Ascending aorta (tissue), 2 donors: ENCODE measurements at places on chromosomes 3 and 15.

- H3K4me1 ChIP-seq: no peaks in the 10 kb centered on the region
- DNase-seq: no peak
- H3K27ac ChIP-seq: no peak overlapping the region
- peaks cover 21% of the 10 kb centered on the region for H3K36me3 ChIP-seq
Observed at GRCh38 chr3:131494706-131495105, 8.1 kb downstream of the MRPL3 start.

GRCh38 chr3:156533205-156533604, 21.7 kb downstream of the SSR3 start:
- no peak for DNase-seq
- H3K4me3 ChIP-seq: no peak overlapping the region
- H3K27me3 ChIP-seq: no peaks in the 10 kb centered on the region
- H3K27ac ChIP-seq: peak overlapping the region; percentile 2

DNA sequence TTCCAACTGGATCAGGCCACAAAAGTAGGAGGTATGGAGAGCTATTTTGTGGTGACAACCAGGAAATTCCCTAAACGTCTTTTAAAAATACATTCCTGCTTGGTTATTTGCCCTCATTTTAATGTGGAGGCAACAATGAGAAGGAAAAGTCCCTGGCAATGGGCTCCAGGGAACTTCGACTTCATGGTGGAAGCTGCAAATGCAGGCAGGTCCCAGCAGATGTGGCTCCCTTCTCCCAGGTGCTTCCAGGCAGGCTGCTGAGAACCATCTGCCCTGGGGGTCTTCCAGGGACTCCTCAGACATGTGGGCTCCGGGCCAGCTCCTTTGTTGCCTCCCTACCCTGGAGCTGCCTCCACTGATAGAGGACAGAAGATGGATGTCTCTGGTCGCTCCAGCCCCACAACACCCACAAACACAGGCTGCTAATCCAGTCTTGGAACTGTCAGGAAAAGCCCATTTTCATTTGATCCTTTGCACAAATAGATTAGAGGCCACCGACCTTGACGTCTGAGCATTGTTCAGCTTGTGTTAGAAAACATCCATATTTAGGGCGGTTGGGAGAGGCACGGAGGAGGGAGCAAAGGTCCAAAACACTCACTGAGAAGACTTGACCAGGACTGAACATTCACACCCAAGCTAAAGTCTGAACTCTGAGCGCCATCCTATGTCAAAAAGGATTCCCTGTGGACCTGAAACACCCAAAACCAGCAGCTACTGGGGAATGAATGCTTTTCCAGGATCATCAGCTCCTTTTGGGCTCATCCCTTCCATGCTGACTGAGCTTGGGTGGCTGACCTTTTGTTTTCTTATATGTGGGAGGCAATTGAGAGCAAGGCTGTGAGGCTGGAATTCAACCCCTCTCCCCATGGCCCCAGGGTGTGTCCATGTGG, 30.2 kb upstream of the SLCO2A1 start:
- H3K27ac ChIP-seq: no peak overlapping the region
- no peaks in the 10 kb centered on the region for H3K36me3 ChIP-seq
- H3K27me3 ChIP-seq: no peaks in the 10 kb centered on the region
- H3K4me3 ChIP-seq: no peak overlapping the region
- no peak for DNase-seq
- H3K4me1 ChIP-seq: no peaks in the 10 kb centered on the region

DNA sequence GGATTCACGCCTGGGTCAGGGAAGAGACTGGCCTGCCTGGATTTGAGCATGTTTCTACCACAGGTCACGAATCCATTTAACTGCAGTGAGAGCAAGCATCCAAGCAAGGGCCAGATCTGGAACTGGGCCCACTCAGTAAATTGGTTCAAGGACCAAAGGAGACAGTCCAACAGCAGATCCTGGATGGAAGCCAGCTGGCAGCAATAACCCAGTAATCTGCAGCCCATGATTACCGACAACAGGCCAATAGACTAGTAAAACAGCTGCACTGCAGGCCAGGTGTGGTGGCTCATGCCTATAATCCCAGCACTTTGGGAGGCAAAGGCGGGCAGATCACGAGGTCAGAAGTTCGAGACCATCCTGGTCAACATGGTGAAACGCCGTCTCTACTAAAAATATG, 11.8 kb downstream of the SAMD7 start:
- no peaks in the 10 kb centered on the region for H3K36me3 ChIP-seq
- no peak for DNase-seq

- H3K4me3 ChIP-seq: no peak overlapping the region
- no peaks in the 10 kb centered on the region for H3K36me3 ChIP-seq
- DNase-seq: no peak
- H3K4me1 ChIP-seq: no peaks in the 10 kb centered on the region
- H3K27me3 ChIP-seq: no peaks in the 10 kb centered on the region
Observed at GRCh38 chr3:107690522-107691138, 167.9 kb downstream of the BBX start.

- H3K36me3 ChIP-seq: no peaks in the 10 kb centered on the region
- no peaks in the 10 kb centered on the region for H3K4me1 ChIP-seq
- H3K27ac ChIP-seq: no peak overlapping the region
- no peak overlapping the region for H3K4me3 ChIP-seq
- DNase-seq: no peak
- no peaks in the 10 kb centered on the region for H3K27me3 ChIP-seq
Observed at GRCh38 chr3:29026959-29027358, 253.9 kb upstream of the RBMS3 start.

DNA sequence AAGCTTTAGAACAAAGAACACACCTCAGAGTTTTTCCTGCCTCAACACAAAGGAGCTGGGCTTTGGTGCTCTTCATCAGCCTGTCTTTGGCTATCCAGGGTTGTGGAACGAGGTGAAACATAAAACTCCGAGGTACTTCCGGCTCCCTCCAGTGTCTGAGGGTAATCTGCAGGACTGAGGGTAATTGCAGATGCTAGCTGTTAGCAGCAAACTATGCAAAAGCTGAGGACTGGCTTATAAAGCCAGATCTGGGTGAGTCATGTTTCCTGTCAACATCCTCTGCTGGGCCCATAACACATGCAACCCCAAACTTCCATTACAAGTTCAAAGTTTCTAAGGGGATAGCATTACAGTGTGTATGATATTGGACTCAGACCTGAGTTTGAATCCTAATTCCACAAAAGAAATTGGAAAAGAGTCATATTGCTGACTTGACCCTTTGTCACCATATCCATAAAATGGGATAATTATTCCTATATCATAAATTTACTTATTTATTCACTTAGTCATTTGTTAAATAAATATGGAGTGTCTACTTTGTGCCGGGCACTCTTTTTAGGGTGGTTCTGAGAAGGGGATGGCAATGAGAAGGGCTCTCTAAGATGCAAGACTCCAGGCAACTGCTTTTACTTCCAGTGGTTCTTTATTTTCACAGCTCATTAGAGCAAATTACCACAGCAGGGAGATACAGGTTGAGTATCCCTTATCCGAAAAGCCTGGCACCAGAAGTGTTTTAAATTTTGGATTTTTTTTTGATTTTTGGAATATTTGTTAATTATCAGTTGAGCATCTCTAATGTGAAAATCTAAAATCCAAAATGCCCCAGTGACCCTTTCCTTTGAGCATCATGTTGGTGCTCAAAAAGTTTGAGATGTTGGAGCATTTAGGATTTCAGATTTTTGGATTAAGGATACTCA, 9.5 kb upstream of the TRIM69 start:
- peak overlapping the region; percentile 18 for H3K4me3 ChIP-seq
- H3K4me1 ChIP-seq: peaks cover 21% of the 10 kb centered on the region
- no peak for DNase-seq
- no peaks in the 10 kb centered on the region for H3K27me3 ChIP-seq
- peak overlapping the region; percentile 65 for H3K27ac ChIP-seq

- H3K27me3 ChIP-seq: no peaks in the 10 kb centered on the region
- H3K27ac ChIP-seq: no peak overlapping the region
- no peak for DNase-seq
- H3K4me1 ChIP-seq: no peaks in the 10 kb centered on the region
Observed at GRCh38 chr3:113468539-113468938, 27.2 kb upstream of the CFAP44 start.

- peaks cover 14% of the 10 kb centered on the region for H3K4me1 ChIP-seq
- H3K4me3 ChIP-seq: no peak overlapping the region
- H3K36me3 ChIP-seq: no peaks in the 10 kb centered on the region
- no peaks in the 10 kb centered on the region for H3K27me3 ChIP-seq
- DNase-seq: no peak
Observed at GRCh38 chr15:51133140-51133765, 38.5 kb upstream of the TNFAIP8L3 start.

GRCh38 chr15:76169911-76170800, 110.4 kb downstream of the TMEM266 start:
- no peaks in the 10 kb centered on the region for H3K36me3 ChIP-seq
- no peak overlapping the region for H3K4me3 ChIP-seq
- no peaks in the 10 kb centered on the region for H3K4me1 ChIP-seq
- no peaks in the 10 kb centered on the region for H3K27me3 ChIP-seq
- no peak for DNase-seq

- DNase-seq: no peak
- no peak overlapping the region for H3K4me3 ChIP-seq
- peaks cover 35% of the 10 kb centered on the region for H3K36me3 ChIP-seq
Observed at GRCh38 chr3:49415931-49416601, 3.8 kb downstream of the TCTA start.

GRCh38 chr15:96075895-96076294, 254.6 kb upstream of the NR2F2 start:
- H3K27ac ChIP-seq: no peak overlapping the region
- no peaks in the 10 kb centered on the region for H3K27me3 ChIP-seq
- DNase-seq: no peak
- H3K36me3 ChIP-seq: no peaks in the 10 kb centered on the region
- H3K4me3 ChIP-seq: no peak overlapping the region

DNA sequence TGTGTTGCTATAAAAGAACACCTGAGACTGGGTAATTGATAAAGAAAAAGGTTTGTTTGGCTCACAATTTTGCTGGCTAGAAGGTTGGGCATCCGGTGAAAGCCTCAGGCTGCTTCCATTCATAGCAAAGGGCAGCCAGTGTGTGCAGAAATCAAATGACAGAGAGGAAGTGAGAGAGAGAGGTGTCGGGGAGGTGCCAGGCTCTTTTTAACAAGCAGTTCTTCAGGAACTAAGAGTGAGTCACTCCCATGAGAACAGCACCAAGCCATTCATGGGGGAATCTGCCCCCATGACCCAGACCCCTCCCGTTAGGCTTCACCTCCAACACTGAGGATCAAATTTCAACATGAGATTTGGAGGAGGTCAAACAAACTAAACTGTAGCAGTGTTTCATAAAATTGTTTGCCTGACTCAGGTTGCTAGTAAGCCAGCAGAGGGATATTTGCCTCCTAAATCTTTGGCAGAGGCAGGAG, 4.5 kb upstream of the PARP15 start:
- peaks cover 4% of the 10 kb centered on the region for H3K4me1 ChIP-seq
- no peaks in the 10 kb centered on the region for H3K27me3 ChIP-seq
- no peak overlapping the region for H3K27ac ChIP-seq
- no peak for DNase-seq
- H3K36me3 ChIP-seq: peaks cover 41% of the 10 kb centered on the region

GRCh38 chr3:172370419-172370818, 77.8 kb downstream of the GHSR start:
- no peaks in the 10 kb centered on the region for H3K4me1 ChIP-seq
- H3K27ac ChIP-seq: no peak overlapping the region
- H3K36me3 ChIP-seq: peaks cover 23% of the 10 kb centered on the region
- H3K27me3 ChIP-seq: no peaks in the 10 kb centered on the region
- H3K4me3 ChIP-seq: no peak overlapping the region
- DNase-seq: no peak

DNA sequence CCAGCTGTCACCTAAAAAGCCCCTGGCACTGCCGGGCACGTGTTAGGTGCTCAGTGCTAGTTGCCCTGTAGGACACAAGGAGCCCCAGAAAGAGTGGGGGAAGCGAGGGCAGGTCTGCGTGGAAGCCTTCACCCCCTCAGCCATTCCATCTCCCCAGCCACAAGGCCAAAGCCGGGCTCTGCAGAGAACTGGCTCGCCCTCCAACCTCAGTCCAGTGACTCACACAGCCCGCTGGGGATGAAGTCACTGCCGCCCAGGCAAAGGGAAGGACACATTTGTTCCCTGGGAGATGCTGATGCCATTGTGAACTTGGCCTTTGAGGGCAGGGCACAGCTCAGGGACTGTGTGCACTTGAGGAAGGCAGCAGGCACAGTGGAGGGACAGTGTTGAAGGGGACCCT, 48.1 kb downstream of the IQSEC1 start:
- H3K36me3 ChIP-seq: no peaks in the 10 kb centered on the region
- H3K27ac ChIP-seq: peak overlapping the region; percentile 77
- peaks cover 33% of the 10 kb centered on the region for H3K4me1 ChIP-seq
- no peak overlapping the region for H3K4me3 ChIP-seq

- no peaks in the 10 kb centered on the region for H3K27me3 ChIP-seq
- DNase-seq: no peak
- H3K4me1 ChIP-seq: no peaks in the 10 kb centered on the region
- H3K27ac ChIP-seq: no peak overlapping the region
- H3K4me3 ChIP-seq: no peak overlapping the region
Observed at GRCh38 chr3:101842245-101842934, 6.9 kb upstream of the NFKBIZ start.

DNA sequence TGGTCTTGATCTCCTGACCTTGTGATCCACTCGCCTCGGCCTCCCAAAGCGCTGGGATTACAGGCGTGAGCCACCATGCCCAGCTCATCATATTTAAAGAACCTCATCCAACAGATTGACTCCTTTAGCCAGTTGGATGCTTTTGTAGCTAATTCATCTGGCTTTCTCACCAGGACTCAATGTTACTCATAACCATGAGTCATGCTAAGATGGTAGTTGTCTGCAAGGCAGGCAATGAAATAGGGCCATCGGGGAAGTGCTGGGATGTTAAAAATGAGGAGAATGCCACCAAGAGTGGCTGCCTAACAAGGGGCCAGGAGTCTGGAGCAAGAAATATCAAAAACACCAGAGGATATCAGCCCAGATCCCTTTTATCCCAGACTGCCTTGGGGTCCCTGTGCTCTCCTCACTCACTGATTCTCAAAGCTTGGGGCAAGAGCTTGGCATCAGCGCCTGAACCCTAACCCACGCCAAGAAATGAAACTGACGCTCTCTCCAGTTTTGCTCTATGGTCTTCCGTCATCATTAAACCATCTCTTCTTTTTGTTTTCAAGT, 7.4 kb upstream of the PCOLCE2 start:
- no peaks in the 10 kb centered on the region for H3K27me3 ChIP-seq
- no peaks in the 10 kb centered on the region for H3K36me3 ChIP-seq
- H3K4me3 ChIP-seq: no peak overlapping the region
- peak overlapping the region; percentile 53 for H3K27ac ChIP-seq
- H3K4me1 ChIP-seq: no peaks in the 10 kb centered on the region

DNA sequence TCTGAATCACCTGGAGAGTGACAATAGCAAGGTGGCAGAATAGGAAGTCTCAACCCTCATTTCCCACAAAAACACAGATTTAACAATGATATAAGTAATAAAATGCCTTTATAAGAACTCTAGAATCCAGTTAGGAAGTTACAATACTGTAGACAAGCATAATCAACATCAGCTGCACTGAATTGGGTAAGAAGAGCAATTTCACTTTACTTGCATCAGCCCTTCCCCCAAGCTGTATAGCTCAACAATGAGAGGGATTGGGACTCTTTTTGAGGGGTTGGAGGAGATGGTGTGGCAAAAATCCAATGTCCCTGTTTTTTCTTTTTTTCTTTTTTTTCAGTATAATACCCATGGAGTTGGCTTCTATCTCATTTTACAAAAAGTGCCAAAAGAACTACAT, 63.1 kb downstream of the SERP1 start:
- H3K4me3 ChIP-seq: no peak overlapping the region
- no peak overlapping the region for H3K27ac ChIP-seq
- H3K4me1 ChIP-seq: no peaks in the 10 kb centered on the region
- no peak for DNase-seq
- H3K27me3 ChIP-seq: no peaks in the 10 kb centered on the region
